Stimulated activated CD8-positive, alpha-beta memory T cell treated with anti-CD3 and anti-CD28 coated beads, Interleukin-4, amount 100 ng/mL, for 1 hour (primary cell): ENCODE measurements at places on chromosomes 16 and 17.

DNA sequence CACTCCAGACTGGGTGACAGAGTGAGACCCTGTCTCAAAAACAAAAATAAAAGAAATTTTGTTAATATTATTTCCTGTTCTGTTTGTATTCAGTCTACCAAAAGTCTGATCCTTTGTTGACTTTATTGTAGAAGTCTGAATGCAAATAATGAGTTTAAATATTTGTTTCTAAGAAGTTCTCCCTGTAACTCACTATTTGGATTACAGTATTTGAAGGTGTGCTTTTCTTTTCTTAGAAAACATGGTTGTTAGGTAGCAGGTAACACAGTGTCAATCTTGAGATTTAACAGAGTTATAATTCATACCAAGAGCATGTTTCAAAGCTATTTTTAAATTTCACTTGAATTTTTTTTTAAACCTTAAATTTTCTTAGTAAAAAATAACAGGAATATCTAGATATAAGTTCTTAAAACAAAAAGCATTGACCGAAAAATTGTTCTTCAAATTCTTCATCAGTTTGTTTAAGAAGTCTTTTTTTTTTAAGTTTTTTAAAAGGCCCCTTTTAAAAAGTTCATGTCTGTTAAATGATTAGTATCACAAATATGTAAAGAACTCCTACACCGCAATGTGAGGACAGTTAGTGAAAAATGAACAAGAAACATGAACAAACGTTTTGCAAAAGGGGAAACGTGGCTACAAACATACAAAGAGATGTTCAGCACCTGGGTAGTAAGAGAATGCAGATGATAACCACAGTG is 35.0 kb downstream of the GAN start:
- no peak for DNase-seq

DNA sequence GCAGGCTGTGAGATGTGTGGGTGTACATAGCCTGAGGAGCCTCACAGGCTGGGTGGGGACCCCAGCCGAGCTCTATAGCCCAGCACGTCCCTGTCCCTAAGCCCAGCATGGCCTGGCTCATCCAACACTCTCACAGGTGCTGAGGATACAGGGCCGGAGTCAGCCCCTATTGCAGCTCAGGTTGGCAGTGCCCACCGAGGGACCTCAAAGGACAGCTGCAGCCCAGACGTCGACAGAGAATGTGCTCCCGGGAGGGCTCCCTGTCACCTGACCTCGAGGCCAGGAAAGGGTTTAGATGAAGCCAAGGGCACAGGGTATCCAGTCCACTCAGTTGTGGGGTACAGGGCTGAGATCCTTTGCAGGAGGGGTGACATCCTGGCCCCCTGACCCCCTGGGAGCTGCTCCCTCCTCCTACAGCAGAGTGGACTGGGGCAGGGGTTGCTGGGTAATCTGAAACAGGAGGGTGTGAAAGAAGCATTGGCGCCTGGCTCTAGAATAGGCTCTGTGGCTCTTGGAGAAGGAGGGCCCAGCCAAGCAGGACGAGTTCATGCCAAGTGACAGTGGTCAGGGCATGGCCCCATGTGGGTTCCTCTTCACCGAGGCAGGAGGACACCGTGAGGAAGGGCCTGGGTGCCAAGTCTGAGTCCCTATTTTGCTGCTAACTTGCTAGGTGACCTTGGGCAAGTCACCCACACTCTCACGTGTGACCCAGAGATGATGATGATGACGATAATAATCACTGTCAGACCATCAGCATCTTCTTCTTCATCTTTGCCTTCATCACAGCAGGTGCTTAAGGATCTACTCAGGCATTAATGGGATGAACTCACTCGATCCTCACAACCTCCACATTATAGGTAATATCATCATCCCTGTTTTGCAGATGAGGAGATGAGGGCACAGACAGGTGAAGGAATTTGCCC is 68.0 kb downstream of the RMI2 start:
- DNase-seq: no peak

DNA sequence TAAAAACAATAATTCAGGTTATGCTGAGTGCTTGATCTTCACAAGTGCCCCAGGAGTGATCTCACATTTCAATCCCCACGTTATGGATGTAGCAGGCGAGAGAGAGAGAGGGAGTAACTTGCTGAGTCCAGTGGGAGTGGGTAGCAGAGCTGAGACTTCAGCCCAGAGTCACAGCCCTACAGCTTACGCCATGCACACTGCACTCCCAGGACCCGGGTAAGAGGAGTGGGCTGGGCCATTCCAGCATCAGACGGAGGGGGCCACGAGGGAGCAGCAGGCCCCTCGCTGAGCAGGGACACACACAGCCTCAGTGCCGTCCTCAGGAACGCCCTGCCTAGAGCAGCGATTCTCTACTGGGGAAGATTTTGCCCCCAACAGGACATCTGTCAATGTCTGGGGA is 9.8 kb upstream of the KIF19 start:
- DNase-seq: no peak

GRCh38 chr17:80517641-80518040 is 27.0 kb upstream of the RPTOR start:
- DNase-seq: no peak

DNA sequence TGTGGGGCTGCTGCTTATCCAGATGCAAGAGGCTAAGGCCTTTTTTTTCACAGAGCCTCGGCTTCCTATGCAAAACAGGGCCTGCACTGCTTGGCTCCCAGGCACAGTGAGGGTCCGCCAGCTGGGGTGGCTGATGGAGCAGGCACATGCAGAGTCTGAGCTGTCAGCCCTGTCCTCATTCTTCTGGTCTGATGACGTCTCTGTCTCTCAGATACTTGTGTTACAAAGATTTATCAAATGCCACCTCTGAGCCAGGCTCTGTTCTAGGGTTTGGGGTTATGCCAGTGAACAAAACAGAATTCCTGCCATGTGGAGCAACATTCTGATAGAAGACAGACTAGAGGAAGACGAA is 4.8 kb downstream of the RNF40 start:
- no peak for DNase-seq

DNA sequence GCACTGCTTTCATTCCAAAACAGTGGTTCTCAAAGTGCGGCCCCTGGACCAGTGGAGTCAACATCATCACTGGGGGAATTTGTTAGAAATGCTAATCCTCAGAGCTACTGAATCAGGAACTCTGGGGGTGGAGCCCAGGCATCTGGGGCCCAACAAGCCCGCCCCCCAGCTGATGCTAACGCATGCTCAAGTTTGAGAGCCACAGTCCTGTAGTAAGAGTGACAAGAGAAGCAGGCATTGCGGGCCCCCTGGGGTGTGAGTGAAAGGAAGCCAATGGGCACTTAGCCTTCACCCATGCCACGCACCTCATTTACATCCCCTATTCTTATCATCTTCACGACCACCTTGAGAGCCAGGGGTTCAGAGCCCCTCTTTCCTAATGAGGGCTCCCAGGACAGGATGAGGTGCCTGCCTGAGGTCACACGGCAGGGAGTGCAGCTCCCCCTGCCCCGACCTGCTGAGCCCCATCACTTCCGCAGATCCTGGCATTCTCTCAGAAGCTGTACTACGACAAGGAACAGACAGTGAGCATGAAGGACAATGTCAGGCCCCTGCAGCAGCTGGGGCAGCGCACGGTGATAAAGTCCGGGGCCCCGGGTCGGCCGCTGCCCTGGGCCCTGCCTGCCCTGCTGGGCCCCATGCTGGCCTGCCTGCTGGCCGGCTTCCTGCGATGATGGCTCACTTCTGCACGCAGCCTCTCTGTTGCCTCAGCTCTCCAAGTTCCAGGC is 9.1 kb downstream of the CA4 start:
- no peak for DNase-seq

- no peak for DNase-seq
These were observed 58.3 kb downstream of the STH start for GRCh38 chr17:46057366-46057765.

GRCh38 chr17:77881545-77881944 is 77.0 kb upstream of the TNRC6C start:
- peak; percentile 64 for DNase-seq

GRCh38 chr17:28534740-28535375 is 17.6 kb downstream of the UNC119 start:
- no peak for DNase-seq

GRCh38 chr16:47881574-47881973 is 274.2 kb downstream of the ABCC12 start:
- no peak for DNase-seq

DNA sequence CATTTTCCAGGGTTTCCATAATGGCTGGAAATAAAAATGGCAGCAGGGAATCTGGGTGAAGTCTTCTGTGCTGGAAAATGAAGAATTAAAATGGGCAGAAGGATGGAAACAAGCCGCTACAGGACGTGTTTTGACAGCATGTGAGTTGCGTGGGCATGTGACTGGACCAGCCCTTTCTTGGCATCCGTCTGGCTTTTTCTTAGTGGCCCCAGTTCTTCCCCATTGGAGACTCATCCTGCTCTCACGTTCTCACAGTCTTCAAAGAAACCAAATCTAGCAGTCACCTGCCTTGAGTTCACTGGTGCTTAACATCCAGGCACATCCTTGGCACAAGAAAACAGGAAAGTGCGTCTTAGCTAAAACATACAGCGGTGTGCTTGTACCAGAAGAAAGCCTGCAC is 180.2 kb upstream of the CACNG5 start:
- DNase-seq: no peak

DNA sequence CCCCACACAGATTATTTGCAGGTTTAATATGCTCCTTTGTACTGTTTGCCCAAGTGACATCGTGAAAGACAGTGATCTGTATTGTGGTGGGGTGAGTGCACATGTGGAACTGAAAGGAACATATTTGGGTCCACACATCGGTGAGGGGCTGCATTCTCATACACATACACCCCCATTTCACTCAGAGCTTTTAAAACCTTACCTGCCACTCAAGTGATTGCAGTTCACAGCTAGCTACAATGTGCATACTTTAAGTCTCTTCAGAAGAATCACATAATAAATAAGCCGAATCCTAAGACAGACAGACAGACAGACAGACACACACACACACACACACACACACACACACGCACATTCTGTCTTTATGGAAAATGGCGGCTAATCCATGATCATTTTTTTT is 102.6 kb downstream of the AATF start:
- no peak for DNase-seq

- no peak for DNase-seq
These were observed 16.1 kb upstream of the EXOC7 start for GRCh38 chr17:76119409-76120371.

DNA sequence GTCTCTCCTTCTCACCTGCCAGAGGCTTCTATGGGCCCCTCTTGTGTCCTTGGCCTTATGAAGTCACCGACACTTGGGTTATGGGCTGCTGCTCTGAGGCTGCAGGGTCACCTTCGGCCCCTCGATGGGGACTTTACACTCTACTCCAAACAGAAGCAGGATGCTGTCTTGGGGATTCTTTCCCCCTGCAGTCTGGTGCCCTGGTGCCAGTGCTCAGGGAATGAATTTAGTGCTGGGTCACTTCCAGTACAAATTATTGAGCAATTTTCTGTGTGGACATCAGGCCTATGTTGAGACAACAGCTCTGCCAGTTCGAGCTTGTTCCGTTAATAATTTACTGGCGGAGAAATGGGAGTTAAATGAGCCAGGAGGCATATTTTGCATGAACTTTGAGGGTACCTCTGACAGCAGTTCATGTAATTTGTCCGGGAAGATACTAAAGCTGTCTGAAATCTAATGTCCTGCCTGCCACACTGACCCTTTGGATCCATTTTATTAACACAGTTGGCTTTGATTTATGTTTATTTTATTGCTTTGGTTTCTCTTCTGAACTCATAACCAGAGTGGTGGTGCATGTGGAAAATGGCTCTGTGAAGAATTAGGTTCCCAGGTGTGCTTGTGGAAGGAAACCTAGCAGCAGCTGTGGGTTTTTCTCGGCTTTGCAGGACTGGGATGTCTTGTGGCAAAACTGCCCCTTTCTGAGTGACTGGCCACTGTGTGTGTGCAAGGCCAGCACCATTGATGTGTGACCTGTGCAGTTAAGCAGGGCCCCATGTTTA is 34.1 kb upstream of the DHX8 start:
- DNase-seq: no peak

DNA sequence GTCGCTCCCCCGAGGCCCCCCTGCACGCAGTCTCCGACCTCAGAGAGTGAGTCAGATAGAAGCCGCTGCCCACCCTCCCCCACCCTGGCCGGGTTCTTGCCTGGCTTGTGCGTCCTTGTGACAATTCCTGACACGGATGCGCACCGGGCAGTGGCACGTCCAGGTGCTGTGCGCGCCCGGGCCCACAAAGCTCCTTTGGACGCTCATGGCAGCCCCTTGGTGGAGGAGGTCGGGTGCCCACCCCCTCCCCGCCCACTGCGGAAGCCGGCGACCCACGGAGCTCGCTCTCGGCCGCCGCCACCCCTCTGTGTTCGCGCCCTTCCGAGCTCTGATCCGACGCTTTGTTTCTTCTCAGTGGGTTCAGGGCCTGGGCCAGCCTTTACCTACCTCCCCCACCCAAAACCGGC is 662 bp upstream of the TUBB3 start:
- DNase-seq: no peak

DNA sequence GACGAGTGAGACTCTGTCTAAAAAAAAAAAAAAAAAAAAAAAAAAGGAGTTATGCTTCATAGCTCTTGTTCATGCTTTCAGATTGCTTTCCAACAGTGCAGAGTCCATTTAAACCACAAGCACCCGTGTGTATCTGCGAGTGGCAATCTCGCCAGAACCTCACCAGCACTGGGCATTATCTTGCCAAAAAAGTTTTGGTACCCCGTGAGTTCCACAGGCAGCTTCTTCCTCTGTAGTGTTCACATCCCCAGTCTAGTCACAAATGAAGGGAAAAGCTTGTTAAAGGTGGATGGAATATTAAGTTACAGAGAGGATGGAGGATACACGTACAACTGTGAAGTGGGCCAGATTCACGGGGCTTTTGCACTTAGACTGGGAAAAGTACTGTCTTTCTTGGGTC is 33.5 kb downstream of the WSB1 start:
- DNase-seq: no peak

- DNase-seq: no peak
These were observed 4.1 kb upstream of the LCAT start for GRCh38 chr16:67948015-67948414.

DNA sequence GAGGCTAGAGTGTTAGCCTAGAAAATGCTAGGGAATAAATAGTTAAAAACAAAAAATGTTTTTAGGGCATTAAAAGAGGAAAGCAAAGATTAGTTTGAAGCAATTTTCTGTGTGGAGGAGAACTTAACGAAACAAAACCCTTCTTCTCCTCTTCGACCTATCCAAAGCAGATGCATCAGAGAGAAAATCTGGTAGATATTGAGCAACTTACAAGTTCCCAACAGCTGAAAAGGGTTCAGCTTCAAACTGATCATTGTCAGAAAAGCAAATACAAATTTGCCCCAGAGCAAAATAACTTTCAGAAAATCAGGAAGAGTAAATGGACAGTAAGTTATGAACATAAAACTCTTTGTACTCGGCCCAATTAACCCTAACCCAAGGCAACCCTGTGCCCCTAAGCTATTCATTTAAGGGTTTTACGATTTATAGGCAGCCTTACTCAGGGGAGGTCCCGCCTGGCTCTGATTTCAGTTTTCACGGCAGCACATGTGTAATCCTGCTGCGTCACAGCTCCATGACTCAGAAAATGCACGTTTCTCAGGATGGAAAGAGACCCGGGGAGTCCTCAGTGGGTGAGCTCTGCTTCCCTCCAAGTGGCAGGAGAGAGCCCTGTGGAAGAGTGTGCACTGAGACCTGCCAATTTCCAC is 405.7 kb upstream of the SALL1 start:
- no peak for DNase-seq
